Activated CD4-positive, alpha-beta T cell treated with anti-CD3 and anti-CD28 coated beads, Interleukin-2, amount 10 ng/mL, durations not matched to agents 7 days and 5 days (primary cell): ENCODE measurements at places on chromosomes 7 and 10.

DNA sequence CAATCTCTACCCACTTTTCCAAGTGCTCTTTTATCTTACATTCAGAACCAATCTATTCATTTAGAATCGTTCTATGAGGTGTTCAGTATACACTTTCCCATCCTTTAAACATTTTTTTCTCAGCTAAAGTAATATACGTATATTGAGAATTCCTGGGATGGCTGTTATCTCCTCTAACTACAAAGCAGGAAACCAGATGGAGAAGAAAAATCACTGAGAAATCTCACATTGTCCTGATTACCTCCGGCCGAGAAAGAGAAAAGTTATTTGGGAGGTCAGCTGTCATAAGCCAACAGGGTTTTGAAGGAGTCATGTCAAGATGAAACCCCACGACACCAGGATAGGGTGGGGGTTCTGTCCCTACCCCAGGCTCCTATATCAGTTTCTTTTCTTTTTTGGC is 99.2 kb upstream of the KDM7A start:
- no peak overlapping the region for H3K4me3 ChIP-seq
- no peak for DNase-seq
- H3K4me1 ChIP-seq, result no peaks in the 10 kb centered on the region
- H3K27ac ChIP-seq, result no peak overlapping the region
- H3K27me3 ChIP-seq, result no peaks in the 10 kb centered on the region

DNA sequence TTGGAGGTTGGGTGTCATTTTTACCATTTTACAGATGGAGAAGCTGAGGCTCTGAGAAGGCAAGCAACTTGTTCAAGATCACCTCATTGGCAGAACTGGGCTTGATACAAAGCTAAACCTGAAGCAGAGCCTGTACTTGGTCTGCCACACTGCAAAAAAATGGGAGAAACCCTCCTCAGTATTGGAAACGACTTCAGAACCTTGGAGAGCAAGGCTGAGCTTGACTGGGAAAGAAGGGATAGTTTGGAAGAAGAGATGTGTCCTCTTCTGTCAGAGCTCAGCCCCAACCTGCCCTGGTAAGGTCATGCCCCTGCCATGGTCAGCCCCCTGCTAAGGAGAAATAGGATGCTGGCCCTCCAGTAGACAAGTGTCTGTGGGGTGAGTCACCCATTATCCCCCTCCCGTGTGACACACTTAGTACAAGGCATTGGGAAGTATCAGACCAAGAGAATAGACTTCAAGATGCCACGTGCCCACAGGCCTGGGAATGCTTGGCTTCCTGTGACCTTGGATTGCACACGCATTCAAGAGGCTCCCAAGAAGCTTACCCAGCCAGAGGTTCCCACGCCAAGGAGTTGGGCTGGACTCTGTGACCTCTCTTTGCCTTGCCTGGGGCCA is 56.2 kb upstream of the SMNDC1 start:
- DNase-seq, result no peak
- H3K27me3 ChIP-seq, result no peaks in the 10 kb centered on the region
- H3K4me1 ChIP-seq, result peaks cover 70% of the 10 kb centered on the region
- H3K4me3 ChIP-seq, result no peak overlapping the region
- peaks cover 2% of the 10 kb centered on the region for H3K36me3 ChIP-seq

DNA sequence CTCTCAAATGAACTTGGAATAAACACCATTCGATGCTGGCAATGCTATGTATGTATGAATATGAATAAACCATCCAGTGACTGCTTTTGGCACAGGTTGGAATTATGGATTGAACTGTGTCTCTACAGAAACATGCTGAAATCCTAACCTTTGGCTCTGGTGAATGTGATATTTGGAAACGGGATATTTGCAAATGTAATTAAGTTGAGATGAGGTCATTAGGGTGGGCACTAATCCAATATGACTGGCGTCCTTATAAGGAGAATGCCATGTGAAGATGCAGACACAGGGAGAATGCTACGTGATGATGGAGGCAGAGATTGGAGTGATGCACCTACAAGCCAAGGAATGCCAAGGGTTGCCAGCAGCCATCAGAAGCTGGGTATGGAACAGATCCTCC is 3.4 kb upstream of the ACTR3B start:
- no peak overlapping the region for H3K27ac ChIP-seq
- H3K36me3 ChIP-seq, result peaks cover 2% of the 10 kb centered on the region
- H3K27me3 ChIP-seq, result peaks cover 4% of the 10 kb centered on the region

- no peaks in the 10 kb centered on the region for H3K36me3 ChIP-seq
- peaks cover 25% of the 10 kb centered on the region for H3K4me1 ChIP-seq
- no peak overlapping the region for H3K4me3 ChIP-seq
- no peak overlapping the region for H3K27ac ChIP-seq
- H3K27me3 ChIP-seq, result no peaks in the 10 kb centered on the region
- DNase-seq, result peak; percentile 12
Measured at GRCh38 chr7:129089521-129090212, 34.8 kb upstream of the TNPO3 start.

- peaks cover 24% of the 10 kb centered on the region for H3K27me3 ChIP-seq
- H3K27ac ChIP-seq, result no peak overlapping the region
- H3K36me3 ChIP-seq, result no peaks in the 10 kb centered on the region
- no peaks in the 10 kb centered on the region for H3K4me1 ChIP-seq
Measured at GRCh38 chr10:62587011-62587410, 212.8 kb downstream of the ZNF365 start.

GRCh38 chr10:51881213-51881612 is 181.8 kb upstream of the CSTF2T start:
- no peaks in the 10 kb centered on the region for H3K36me3 ChIP-seq
- no peak overlapping the region for H3K4me3 ChIP-seq
- no peak overlapping the region for H3K27ac ChIP-seq
- H3K4me1 ChIP-seq, result peaks cover 18% of the 10 kb centered on the region
- H3K27me3 ChIP-seq, result peaks cover 4% of the 10 kb centered on the region

GRCh38 chr10:15591937-15592336 is 127.8 kb downstream of the ITGA8 start:
- H3K36me3 ChIP-seq, result no peaks in the 10 kb centered on the region
- no peak overlapping the region for H3K27ac ChIP-seq
- H3K4me3 ChIP-seq, result no peak overlapping the region
- H3K4me1 ChIP-seq, result no peaks in the 10 kb centered on the region
- no peak for DNase-seq

- peaks cover 21% of the 10 kb centered on the region for H3K4me1 ChIP-seq
- no peaks in the 10 kb centered on the region for H3K27me3 ChIP-seq
- H3K36me3 ChIP-seq, result peaks cover 4% of the 10 kb centered on the region
- peak overlapping the region; percentile 87 for H3K27ac ChIP-seq
Measured at GRCh38 chr7:1951600-1951999, 281.1 kb downstream of the MAD1L1 start.

DNA sequence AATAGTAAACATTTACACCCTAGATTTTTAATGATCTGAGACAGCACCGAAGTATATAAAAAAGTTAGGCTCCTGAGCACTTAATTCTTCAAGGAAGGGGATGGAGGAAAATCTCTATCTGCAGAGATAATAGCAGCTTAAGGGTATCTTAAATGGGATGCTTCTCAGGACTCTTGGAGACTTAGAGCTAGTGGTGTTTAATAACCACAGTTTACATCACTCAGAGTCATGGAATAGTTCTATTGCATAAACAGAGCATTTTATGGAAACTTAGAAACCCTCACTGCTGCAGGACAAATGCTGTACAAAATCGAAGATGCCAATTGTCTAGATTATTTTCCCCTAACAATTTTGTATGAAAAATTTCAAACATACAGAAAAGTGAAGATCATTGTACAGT is 398.9 kb upstream of the GALNT17 start:
- no peak overlapping the region for H3K4me3 ChIP-seq
- H3K36me3 ChIP-seq, result no peaks in the 10 kb centered on the region
- no peak overlapping the region for H3K27ac ChIP-seq
- DNase-seq, result no peak
- no peaks in the 10 kb centered on the region for H3K27me3 ChIP-seq
